Endodermal cell (in vitro differentiated cells): ENCODE measurements at places on chromosomes 6 and 20.

DNA sequence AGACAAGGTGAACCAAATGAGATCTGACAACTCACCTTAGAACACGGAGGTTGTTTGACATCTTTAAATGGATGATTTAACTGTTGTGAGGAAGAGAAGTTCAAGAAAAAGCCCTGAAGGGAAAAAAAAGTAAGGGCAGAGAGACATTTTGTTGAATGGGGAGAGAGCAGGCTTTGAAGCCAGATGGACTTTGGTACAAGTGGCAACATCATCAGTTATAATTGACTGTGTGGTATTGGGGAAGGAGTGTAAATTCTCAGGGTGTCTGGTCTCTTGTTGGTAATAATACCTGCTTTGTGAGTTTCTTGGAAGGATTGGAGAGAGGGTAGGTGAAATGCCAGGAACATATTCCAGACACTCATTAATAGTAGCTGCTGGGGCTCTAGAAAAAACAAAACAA, 21.6 kb downstream of the OGFRL1 start:
- DNase-seq = no peak

- peak; percentile 73 for DNase-seq
Observed at GRCh38 chr6:160297310-160297709, 38.7 kb upstream of the SLC22A2 start.

DNA sequence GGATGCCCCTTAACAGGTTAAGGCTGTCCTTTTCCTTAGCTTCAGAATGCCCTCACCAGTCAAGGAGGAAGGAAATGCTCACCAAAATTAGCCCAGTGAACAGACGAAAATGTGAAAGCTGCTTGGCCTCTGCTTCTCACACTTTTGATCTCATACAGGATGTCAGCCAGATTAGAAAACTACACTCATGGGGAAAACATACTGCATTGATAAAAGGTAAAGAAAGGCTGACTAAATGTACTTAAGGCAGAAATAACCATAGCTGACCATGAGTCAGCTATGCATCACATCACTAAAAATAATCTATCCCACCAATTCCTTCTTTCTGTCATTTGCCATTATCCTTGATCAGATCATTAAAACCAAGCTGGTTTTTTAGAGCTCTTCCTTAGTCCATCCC, 198.4 kb upstream of the TENT5A start:
- no peak for DNase-seq

- no peak for DNase-seq
Observed at GRCh38 chr20:49981218-49982071, 1.3 kb upstream of the SNAI1 start.

DNA sequence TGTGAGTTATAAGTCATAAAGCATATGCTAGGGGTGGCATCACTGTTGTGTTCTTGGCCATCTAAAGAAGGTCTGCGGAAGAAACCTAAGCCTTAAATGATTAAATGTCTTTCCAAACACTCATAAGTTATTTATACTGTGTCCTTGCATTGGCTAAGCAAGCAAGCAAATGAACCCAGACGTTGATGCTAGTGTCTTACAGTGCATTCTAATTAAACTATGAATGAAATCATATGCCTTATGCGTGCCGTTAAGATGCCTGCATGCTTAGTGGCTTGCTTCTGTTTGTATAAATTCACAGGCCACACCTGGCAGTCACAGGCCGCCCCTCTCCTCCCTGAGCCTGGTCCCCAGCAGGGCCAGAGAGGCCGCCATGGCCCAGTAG, 49.9 kb downstream of the RIN2 start:
- DNase-seq = no peak

DNA sequence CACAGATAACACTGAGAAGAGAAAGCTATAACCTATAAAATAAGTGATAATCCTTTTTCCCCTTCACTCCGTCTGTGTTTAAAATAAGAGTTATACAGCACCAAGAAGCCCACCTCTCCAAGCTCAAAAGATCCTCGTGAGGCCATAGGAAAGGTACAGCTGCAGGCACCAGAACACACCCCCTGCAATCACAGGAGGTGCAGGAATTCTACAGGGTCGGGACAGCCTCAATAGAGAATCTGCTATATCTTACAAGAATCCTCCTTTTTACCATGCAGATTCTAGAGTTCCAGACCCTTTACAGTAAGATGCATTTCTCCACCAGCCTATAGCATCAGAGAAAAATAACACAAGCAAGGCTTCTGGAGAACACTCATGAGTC, 5.0 kb upstream of the ADGRF1 start:
- no peak for DNase-seq

GRCh38 chr6:89375427-89376267, 23.1 kb upstream of the UBE2J1 start:
- peak; percentile 94 for DNase-seq

DNA sequence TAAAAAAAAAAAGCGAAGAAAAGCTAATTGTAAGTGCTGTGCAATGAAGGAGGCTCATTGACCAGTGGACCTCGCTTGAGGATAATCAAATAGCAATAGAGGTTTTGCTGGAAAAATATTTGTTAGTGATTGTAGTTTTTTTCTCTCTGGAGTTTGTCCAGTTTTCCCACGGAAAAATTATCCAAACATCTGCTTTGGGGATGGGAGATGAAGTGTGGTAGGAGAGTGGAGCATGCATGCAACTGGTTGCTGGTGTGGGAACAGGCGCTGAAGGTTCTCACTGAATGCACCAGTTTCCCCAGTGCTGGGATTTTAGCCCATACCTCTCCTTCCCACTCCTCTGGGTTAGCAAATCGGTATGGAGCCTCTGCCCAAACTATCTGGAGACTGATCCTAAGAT, 281.7 kb upstream of the TAB2 start:
- DNase-seq = no peak

GRCh38 chr6:34132486-34133185, 13.3 kb downstream of the GRM4 start:
- DNase-seq = peak; percentile 95

- peak; percentile 63 for DNase-seq
Observed at GRCh38 chr20:62088258-62089127, 22.8 kb upstream of the TAF4 start.

DNA sequence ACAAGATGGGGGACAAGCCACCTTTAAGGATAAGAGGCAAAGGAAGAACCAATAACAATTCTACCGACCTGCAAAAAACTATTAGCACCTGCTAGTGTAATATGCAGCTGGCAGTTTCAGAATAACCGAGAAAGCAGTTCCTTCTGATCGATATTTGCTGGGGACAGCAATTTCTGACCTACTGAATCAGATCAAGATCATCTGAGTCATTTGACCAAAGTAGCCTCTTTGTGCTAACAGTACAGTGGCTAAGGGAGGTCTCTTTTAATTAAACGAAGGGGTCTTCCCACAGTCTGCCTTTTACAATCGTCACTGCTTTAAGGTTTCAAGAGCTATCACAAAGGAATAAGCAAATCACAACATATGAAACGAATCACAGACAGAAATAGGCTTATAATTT, 318.9 kb downstream of the BTBD9 start:
- no peak for DNase-seq

GRCh38 chr6:33620158-33620855, 815 bp upstream of the ITPR3 start:
- DNase-seq = peak; percentile 76

DNA sequence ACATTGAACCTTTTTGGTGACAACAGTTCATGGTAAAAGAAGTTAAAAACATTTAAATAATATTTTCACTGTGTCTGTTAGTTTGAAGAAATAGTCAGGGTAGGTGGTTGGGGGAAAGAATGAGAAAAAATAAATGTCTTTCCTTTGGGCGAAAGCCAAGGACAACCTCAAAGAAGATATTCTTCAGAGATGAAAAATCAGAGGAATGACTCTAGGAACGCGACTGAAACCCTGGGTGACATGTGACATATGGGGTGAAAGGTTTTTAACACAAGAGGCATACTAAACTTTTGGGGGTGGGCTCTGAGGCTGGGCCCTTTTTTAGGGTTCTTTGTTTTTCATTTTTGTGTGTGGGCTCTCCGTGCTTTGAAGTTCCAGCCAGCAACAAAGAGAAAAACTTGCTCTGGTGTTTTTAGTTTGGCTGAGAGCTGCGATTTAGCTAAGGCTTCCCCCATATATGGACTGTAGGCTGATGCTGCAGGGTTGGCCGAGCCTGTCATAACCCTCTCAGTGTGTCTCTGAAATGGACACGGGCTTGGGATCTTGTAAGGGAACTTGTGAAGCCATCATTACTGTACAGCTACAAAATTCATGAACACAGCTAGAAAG, 610.1 kb upstream of the ARID1B start:
- no peak for DNase-seq

GRCh38 chr6:138833816-138834539, 38.1 kb downstream of the ECT2L start:
- no peak for DNase-seq

- DNase-seq = no peak
Observed at GRCh38 chr20:32144898-32145662, 35.6 kb downstream of the TM9SF4 start.

GRCh38 chr6:161918628-161919205, 644.9 kb upstream of the AGPAT4 start:
- DNase-seq = no peak

- DNase-seq = no peak
Observed at GRCh38 chr6:55399351-55399750, 72.1 kb downstream of the GFRAL start.

GRCh38 chr6:37449984-37450383, 17.0 kb downstream of the CMTR1 start:
- DNase-seq = no peak

DNA sequence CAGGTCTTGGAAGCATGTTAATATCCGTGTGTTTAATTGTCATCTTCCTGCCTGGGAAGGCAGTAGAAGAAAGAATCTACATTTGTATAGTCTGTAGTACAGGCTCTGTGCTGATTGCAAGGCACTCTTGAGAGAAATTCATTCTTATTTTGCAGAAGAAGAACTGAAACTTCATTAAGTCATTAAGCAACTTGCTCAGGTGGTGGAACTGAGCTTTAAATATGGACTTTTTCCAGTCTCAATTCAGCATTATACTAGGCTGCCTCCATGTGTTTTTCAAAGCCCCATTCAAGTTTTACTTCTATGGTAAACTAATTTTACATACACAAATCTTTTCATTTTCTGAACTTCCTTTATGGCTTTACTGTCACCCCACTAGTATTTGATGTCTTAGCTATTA, 18.7 kb downstream of the ZNF451 start:
- no peak for DNase-seq

DNA sequence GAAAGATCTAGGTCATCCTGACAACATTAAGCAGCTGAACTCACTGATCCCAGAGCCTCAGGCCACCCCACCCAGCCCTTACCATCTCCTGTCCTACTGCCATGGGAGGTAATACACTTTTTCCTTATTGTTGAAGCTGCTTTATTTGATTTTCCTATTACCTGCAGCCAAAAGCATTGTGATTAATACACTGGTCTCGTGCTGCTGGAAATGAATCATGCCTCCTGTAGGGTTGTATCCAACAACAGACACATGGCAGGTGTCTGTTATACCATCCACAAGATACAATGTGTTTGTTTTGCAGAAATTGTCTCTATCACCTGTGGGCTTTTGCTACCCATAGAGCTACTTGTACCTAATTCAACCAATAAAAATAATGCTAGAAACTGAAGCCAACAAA, 34.2 kb downstream of the MYLIP start:
- no peak for DNase-seq

DNA sequence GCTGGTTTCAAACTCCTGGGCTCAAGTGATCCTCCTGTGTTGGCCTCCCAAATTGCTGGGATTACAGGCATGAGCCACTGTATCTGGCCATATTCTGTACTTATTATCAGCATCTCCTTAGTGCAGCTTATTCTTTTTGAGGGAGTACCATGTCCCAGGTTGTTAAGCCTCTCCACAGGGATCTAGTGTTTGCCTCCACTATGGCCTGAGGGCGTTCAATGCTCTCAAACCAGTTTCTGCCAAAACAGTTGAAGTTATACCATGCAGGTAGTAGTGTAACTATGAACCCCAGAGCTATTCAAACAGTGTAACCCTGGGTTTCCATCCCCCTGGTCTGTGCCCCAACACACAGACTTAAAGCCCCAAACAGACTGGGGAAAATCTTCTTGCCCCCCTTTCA, 81.7 kb downstream of the BACH2 start:
- DNase-seq = no peak

DNA sequence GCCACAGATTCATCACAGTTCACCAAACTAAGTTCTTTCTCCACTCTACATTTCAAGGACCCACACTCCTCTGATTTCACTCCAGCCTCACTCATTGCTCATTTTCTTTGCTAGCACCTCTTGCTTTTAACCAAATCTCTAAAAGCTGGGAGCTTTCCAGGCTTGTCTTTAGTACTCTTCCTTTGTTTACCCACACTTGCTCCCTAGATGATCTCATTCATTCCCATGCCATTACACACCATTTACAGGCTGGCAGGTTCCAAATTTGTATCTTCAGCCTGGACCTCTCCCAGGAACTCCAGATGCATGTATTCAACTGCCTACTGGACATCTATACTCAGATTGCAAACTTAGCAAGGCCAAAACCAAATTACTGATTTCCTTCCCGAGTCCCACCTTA, 5.3 kb upstream of the GUCA1B start:
- no peak for DNase-seq

- peak; percentile 48 for DNase-seq
Observed at GRCh38 chr6:158808941-158809678, 10.1 kb downstream of the EZR start.

DNA sequence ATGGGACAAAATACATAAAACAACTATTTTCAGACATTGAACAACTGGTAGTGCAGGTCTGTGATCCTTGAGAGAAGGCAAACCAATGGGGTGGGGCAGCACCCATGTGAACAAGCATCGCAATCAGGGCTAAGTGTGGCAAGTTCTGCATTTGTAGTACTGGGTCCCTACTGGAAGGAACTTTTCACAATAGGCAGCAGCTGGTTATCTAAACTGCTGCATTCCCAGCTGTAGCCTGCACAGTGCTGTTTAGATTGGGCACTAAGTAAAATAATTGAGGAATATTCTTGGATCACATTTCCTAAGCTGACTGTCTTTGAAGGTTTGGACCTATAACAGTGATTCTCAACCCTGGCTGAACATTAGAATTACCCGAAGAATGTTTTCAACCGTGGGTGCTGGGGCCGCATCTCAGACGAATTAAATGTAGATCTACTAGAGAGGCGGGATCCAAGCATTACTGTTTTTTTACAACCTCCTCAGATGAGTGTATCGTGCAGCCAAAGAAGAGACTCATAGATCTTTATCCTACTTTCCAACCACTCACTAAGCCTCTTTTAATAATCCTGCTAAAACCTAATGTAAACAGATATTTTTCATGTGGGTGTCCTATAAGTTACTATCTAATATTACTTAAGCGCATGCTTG, 12.4 kb upstream of the MAP3K4 start:
- no peak for DNase-seq

GRCh38 chr20:3157817-3158216, 1.8 kb downstream of the FASTKD5 start:
- no peak for DNase-seq

DNA sequence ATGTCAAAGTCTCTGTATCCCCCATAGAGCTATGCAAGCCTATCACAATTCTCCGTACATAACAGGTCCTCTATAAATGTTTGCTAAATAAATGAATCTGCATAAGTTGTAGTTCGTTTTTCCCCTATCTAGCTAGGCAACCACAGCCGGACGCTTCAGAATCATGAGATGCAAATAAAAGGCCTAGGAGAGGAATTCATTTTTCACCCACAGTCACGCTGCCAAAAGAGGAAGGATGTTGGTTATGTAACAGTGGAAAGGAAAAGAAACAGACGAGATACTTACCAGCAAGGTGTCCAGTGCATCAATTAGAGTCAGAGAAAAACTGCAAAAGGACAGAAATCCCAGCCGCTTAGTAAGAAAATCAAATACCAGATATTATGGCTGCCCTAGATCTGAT, 2.4 kb downstream of the EDEM2 start:
- DNase-seq = no peak
